PC-3 (cell line): ENCODE measurements at places on chromosomes 1 and 21. TPM values are rescaled to one million over a fixed set of nuclear protein-coding genes. Genes with fewer than 3 reads are reported as not detected.

The KRTAP10-4 gene
- total RNA-seq, result not detected in 2 replicates

The LAD1 gene
- 310 and 381 TPM in 2 replicates for total RNA-seq

The GPA33 gene
- total RNA-seq, result 0.04 and 0.12 TPM in 2 replicates

The LINGO4 gene
- total RNA-seq, result not detected in 2 replicates

The BRWD1 gene
- 25.1 and 29.3 TPM in 2 replicates for total RNA-seq

The NBL1 gene
- total RNA-seq, result 117 and 141 TPM in 2 replicates

The SELENBP1 gene
- total RNA-seq, result 29.8 and 73.5 TPM in 2 replicates

The TMEM269 gene
- total RNA-seq, result 0.11 TPM in 1 of 2 replicates, not detected in the other

The CR2 gene
- not detected in 2 replicates for total RNA-seq

The CRYAA gene
- not detected in 2 replicates for total RNA-seq

DNA sequence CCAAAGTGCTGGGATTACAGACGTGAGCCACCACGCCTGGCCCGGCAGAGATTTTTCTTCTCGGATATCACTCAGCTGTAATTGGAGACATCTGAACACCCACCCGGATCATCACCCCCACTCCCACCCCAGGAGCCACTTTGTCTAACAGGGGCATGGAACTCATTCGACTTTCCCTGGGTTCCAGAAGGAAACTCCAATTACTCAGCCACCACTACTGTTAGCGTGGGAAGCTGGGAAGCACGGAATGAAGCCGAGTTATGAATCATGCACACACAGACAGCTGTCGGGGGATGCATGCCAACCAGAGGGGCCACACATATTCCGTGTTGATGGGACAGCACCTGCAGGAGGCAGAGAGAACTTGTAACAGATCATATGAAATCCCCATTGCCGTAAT is 85.2 kb downstream of the HLCS start:
- no peaks in the 10 kb centered on the region for H3K27me3 ChIP-seq
- no peak overlapping the region for H3K4me3 ChIP-seq
- peaks cover 23% of the 10 kb centered on the region for H3K36me3 ChIP-seq
- H3K4me1 ChIP-seq, result peaks cover 22% of the 10 kb centered on the region

GRCh38 chr21:27101523-27101922 is 134.6 kb upstream of the ADAMTS5 start:
- no peaks in the 10 kb centered on the region for H3K36me3 ChIP-seq
- 0 out of 2 replicates have a peak, but pooled peaks cover 3% of the 10 kb centered on the region for H3K4me1 ChIP-seq
- H3K27ac ChIP-seq, result no peak overlapping the region
- no peaks in the 10 kb centered on the region for H3K27me3 ChIP-seq
- H3K4me3 ChIP-seq, result no peak overlapping the region

DNA sequence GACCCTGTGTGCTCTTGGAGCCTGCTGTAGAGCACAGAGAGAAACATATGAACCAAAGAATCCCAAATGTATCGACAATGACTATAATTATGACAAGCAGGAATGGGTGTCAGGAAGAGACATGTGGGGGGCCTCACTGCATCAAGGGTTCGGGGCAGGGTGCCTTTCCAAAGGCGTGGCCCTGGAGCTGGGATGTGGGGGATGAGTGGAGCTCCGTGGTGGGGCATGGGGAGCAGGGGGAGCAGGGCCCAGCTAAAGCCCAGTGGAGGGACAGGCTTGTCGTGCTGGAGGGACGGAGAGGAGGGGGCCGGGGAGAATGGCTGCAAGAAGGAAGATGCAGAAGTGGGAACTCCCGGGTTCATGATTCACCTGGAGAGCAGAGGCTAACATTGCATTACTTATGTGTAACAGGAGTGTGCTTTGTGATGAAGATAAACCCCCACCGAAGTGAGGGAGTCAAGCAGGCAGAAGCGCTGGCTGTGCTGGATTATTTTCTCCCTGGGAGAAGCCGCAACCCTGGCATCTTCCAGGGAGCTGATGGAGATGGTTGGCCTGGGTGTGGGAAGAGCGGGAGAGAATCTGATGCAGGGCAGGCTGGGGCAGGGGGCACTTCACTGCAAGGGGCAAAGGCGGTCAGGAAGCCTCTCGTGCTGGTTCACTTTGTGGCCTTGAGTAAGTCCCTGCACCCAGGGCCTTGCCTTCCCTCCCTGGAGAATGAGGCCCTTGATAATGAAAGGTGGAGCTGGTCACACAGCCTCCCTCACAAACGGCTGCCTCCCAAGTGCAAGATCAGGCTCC is 124.6 kb upstream of the RUNX3 start:
- H3K36me3 ChIP-seq, result no peaks in the 10 kb centered on the region
- H3K27ac ChIP-seq, result no peak overlapping the region
- H3K27me3 ChIP-seq, result peaks cover 35% of the 10 kb centered on the region

DNA sequence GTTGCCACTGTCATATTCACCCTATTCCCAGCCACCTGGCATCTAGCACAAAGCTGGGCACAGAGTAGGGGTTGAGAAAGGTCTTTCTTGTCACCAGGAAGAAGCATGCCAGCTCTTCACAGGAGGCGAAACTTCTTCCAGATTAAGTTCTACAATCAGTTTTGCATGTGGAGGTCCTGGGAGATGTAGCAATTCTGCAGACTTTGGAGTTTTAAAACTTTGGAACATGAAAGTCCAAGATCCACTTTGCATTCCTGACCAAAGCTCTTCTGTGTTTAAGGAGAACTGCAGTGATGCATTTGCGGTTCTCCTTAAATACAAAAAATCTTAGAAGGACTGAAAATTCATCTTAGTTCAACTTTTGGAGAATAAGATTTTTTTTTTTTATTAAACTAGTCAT is 258.5 kb upstream of the USP24 start:
- H3K27ac ChIP-seq, result peak overlapping the region; percentile 86
- no peaks in the 10 kb centered on the region for H3K27me3 ChIP-seq
- no peak for DNase-seq
- no peak overlapping the region; the same call in 1 of the 2 replicates for H3K4me3 ChIP-seq
- peaks cover 32% of the 10 kb centered on the region for H3K4me1 ChIP-seq

- peak; percentile 0 for DNase-seq
- H3K4me1 ChIP-seq, result peaks cover 17% of the 10 kb centered on the region
- H3K27ac ChIP-seq, result no peak overlapping the region
- H3K36me3 ChIP-seq, result no peaks in the 10 kb centered on the region
- no peak overlapping the region for H3K4me3 ChIP-seq
Measured at GRCh38 chr1:231424950-231425805, 3.1 kb upstream of the EGLN1 start.

- H3K27ac ChIP-seq, result no peak overlapping the region
- H3K4me3 ChIP-seq, result no peak overlapping the region
- H3K27me3 ChIP-seq, result peaks cover 11% of the 10 kb centered on the region; the same call in 1 of the 2 replicates
Measured at GRCh38 chr1:175080030-175080429, 12.4 kb downstream of the TNN start.

GRCh38 chr21:29271927-29272333 is 26.8 kb upstream of the BACH1 start:
- no peak overlapping the region for H3K4me3 ChIP-seq
- no peaks in the 10 kb centered on the region for H3K27me3 ChIP-seq
- no peaks in the 10 kb centered on the region for H3K36me3 ChIP-seq
- H3K4me1 ChIP-seq, result no peaks in the 10 kb centered on the region

GRCh38 chr1:9037476-9038337 is 11.5 kb upstream of the SLC2A7 start:
- DNase-seq, result no peak
- no peak overlapping the region for H3K4me3 ChIP-seq
- H3K27me3 ChIP-seq, result no peaks in the 10 kb centered on the region
- no peaks in the 10 kb centered on the region for H3K4me1 ChIP-seq

GRCh38 chr1:27009601-27010197 is 3.0 kb downstream of the TENT5B start:
- peak overlapping the region; percentile 90 for H3K27ac ChIP-seq
- peak overlapping the region; percentile 60; the same call in 1 of the 2 replicates for H3K4me3 ChIP-seq
- no peaks in the 10 kb centered on the region for H3K27me3 ChIP-seq
- DNase-seq, result peak; percentile 95
- peaks cover 64% of the 10 kb centered on the region for H3K4me1 ChIP-seq
- H3K36me3 ChIP-seq, result 0 out of 2 replicates have a peak, but pooled peaks cover 4% of the 10 kb centered on the region

GRCh38 chr1:83834621-83835264 is 164.2 kb downstream of the TTLL7 start:
- DNase-seq, result no peak
- H3K4me1 ChIP-seq, result no peaks in the 10 kb centered on the region
- H3K27ac ChIP-seq, result no peak overlapping the region

DNA sequence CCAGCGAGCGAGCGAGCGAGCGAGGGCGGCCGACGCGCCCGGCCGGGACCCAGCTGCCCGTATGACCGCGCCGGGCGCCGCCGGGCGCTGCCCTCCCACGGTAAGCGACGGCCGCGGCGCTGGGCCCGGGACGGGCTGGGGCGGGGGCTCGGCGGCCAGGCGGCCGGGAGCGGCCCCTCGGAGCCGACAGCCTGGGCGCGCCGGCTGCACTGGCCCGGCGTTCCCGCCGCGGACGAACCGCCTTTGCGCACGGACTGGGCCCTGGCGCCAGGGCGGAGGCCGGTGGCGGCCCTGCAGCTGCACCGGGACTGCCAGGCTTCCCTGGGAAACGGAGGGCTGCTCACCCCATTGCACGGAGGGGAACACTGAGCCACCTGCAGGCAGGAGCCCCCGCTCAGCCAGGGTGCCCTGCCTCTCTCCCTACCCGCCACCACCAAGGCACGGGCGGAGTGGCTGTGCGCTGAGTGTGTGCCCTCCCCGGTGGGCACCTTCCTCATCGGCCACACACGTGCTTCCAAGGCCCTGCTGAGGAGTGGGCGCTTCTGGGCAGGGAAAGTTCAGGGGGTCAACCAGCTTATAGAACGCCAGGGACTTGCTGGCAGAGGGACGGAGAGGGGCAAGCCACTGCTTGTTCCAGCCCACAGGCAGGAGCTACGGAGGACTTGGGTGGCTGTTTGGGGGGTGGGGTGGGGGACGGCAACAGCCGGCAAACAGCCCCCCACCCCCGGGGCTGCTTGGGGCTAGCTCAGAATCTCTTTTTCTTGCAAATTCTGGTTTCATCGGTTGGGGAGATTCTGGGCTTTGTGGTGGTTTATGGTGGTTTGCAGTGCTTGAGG is 532 bp downstream of the CSF1 start:
- H3K27ac ChIP-seq, result no peak overlapping the region
- no peak for DNase-seq
- H3K36me3 ChIP-seq, result no peaks in the 10 kb centered on the region
- no peaks in the 10 kb centered on the region for H3K27me3 ChIP-seq
- peaks cover 12% of the 10 kb centered on the region; the same call in 1 of the 2 replicates for H3K4me1 ChIP-seq
- peak overlapping the region; percentile 82 for H3K4me3 ChIP-seq

GRCh38 chr1:222073307-222073995 is 331.6 kb upstream of the DUSP10 start:
- H3K4me1 ChIP-seq, result peaks cover 8% of the 10 kb centered on the region
- no peaks in the 10 kb centered on the region for H3K36me3 ChIP-seq
- H3K27me3 ChIP-seq, result no peaks in the 10 kb centered on the region
- H3K27ac ChIP-seq, result no peak overlapping the region

DNA sequence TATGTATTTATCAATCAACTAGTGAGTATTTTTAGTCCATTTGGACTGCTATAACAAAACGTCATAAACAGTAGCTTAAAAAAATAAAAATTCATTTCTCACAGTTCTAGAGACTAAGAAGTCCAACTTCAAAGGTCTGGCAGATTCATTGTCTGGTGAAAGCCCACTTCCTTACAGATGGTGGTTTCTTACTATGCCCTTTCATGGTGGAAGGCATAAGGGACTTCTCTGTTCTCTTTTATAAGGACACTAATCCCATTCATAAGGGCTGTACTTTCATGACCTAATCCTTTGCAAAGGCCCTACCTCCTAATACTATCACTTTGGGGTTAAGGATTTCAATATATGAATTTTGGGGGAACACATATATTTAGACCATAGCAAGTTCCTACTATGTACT is 37.9 kb downstream of the KRTAP20-3 start:
- H3K27ac ChIP-seq, result no peak overlapping the region
- no peak overlapping the region for H3K4me3 ChIP-seq
- no peaks in the 10 kb centered on the region for H3K27me3 ChIP-seq

DNA sequence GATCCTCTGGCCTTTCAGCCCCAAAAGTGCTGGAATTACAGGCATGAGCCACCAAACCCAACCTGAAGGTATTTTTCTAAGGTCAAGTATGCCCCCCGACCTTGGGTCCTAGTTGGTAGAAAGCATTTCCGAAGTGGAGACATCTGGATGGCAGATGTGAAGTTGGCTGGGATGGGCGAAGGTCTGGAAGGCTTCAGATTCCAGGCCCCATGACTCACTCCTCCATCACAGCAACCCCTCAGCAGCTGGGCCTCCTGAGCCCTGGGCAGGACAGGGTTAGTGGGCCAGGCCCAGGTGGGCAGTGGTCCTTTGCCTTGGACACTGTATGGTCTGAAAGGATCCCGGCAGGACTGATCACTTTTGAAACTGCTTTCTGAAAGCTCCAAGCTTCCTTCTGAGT is 23.3 kb downstream of the NAV1 start:
- H3K4me3 ChIP-seq, result no peak overlapping the region
- peaks cover 3% of the 10 kb centered on the region; the same call in 1 of the 2 replicates for H3K4me1 ChIP-seq
- no peak overlapping the region for H3K27ac ChIP-seq

GRCh38 chr21:14215971-14216641 is at the start of gene RBM11:
Gene RBM11, plus strand, starts transcription at chr21:14216157. Its CDS starts 30 bp downstream, at chr21:14216187.
- H3K4me1 ChIP-seq, result no peaks in the 10 kb centered on the region
- H3K27me3 ChIP-seq, result peaks cover 44% of the 10 kb centered on the region
- H3K4me3 ChIP-seq, result peak within 1 kb of the TSS; percentile 78
- H3K27ac ChIP-seq, result no peak within 1 kb of the TSS

GRCh38 chr21:39033878-39034589 is 149.2 kb downstream of the PSMG1 start:
- DNase-seq, result no peak
- H3K36me3 ChIP-seq, result no peaks in the 10 kb centered on the region
- H3K4me1 ChIP-seq, result peaks cover 6% of the 10 kb centered on the region; the same call in 1 of the 2 replicates
- H3K4me3 ChIP-seq, result no peak overlapping the region
- H3K27me3 ChIP-seq, result no peaks in the 10 kb centered on the region

GRCh38 chr1:170562646-170563338 is 30.8 kb downstream of the GORAB start:
- DNase-seq, result peak; percentile 95
- H3K27me3 ChIP-seq, result no peaks in the 10 kb centered on the region
- no peaks in the 10 kb centered on the region for H3K36me3 ChIP-seq
- peaks cover 16% of the 10 kb centered on the region for H3K4me1 ChIP-seq
- peak overlapping the region; percentile 44 for H3K27ac ChIP-seq
- H3K4me3 ChIP-seq, result peak overlapping the region; percentile 36; the same call in 1 of the 2 replicates

GRCh38 chr21:34107606-34108005 is 34.2 kb downstream of the MRPS6 start:
- no peaks in the 10 kb centered on the region for H3K27me3 ChIP-seq
- no peak overlapping the region for H3K4me3 ChIP-seq
- DNase-seq, result no peak
- no peaks in the 10 kb centered on the region for H3K4me1 ChIP-seq
- peaks cover 17% of the 10 kb centered on the region; the same call in 1 of the 2 replicates for H3K36me3 ChIP-seq

DNA sequence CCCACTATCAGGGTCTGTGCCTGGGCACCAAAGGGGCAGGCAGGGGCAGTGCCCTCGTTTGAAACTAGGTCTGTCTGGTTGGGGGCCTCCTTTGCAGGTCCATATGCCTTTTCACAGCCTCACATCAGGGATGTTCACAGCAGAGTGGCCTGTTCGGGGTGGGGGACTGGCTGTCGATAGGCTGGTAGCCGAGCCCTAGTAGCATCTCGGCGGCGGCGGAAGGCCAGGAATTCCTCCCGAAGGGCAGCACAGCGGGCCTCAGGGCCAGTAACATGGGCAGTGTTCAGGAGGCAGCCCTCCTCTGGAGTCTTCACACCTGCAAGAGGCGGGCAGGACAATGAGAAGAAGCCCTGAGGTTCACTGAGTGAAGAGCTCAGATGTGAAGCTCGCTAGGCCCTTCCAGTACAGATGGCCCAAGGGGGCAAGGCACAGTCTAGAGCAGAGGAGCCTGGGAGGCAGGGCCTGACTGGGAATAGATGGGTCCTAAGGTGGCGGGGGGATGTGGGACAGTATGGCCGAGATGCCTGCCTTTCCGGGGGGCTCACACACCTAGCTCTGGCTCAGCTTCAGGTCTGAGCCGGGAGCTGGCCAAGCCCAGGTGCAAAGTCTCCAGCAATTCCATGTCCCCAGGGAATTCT is 2.0 kb upstream of the TAGLN2 start:
- H3K4me1 ChIP-seq, result peaks cover 23% of the 10 kb centered on the region
- DNase-seq, result no peak
- H3K27me3 ChIP-seq, result no peaks in the 10 kb centered on the region
- peaks cover 14% of the 10 kb centered on the region for H3K36me3 ChIP-seq

- peak; percentile 49 for DNase-seq
- H3K27ac ChIP-seq, result no peak overlapping the region
- H3K27me3 ChIP-seq, result no peaks in the 10 kb centered on the region
- H3K4me3 ChIP-seq, result no peak overlapping the region
Measured at GRCh38 chr1:75707191-75707590, 17.3 kb upstream of the ACADM start.
